Activated CD4-positive, alpha-beta T cell treated with anti-CD3 and anti-CD28 coated beads for 1 hour (primary cell): ENCODE measurements at places on chromosomes 16 and 17.
A peak's percentile ranks its signal among the peaks of the same experiment; 100 is the strongest.

DNA sequence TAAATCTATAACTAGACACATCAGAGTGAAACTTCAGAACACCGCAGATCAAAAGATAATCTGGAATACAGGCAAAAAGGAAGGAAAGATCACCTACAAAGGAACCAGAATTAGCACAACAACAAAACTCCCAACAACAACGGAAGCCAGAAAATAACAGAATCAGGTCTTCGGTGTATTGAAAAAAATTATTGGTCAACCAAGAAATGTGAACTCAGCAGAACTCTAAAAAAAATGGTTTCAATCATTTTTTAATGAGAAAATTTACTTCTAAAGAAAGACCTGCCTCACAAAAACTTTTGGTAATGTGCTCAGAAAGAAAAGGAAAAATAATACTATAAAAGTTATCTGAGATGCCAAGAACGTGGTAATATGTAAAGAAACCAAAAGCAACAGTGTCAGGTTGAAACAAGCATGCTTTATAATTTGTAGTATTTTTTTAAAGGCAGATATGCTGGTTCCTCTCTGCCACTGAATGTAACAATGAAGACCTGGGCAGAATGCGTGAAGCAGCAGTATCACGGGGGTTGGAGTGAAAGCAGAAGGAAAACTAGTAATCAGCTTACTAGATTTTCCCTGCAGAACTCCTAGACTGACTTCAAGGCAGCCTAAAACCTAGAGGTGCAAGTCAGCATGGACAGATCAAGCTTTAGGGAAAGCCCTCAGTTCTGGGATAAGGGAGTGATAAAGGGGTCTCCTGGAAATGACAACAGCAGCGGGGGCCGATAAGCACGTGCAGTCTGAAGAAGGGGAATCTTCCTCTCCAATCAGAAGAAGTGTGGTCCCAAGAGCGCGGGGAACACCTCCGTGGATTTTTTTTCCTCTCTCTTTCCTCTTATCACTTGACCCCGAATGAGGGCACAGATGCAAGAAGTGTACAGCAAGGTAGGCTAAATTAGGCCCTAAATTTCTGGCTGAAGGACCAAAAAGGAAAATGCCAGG lies 80.9 kb upstream of the TEKT1 start:
- no peak for DNase-seq

- no peak for DNase-seq
These were observed 12.1 kb downstream of the CUEDC1 start for GRCh38 chr17:57943140-57943539.

DNA sequence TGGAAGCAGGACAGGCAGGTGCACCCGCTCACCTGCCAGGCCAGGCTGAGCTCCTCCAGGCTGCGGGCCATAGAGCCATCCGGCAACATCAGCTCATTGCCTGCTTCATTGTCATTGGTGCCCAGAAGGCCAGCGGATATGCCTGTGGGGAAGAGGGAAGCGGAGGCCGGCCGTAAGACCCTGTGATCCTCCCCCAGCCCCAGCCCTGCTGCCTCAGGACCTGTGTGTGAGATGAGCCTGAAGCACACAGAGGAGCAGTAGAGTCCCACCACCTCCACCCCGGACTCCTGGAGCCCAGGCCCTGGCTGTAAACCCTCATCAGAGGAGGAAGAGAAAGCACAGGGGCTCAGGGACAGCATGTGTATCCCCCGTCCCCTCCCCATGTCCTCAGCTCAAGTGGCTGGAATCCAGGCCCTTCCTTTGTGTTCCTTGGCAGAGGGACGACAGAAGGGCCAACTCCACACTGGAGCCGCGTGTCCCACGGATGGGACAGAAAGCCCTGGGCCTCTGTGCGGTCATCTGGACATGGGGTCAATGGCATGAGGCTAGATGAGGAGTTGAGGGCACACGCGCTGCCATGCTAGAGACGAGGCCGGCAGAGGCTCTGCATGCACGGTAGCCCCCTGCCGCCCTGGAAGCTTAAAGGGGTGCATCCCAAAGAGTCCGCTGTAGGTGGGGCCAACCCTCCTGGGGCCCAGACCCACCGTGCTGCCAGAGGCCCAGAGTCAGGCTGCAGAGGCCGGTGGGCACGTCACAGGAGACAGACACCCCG lies 39.1 kb downstream of the RMI2 start:
- no peak for DNase-seq

DNA sequence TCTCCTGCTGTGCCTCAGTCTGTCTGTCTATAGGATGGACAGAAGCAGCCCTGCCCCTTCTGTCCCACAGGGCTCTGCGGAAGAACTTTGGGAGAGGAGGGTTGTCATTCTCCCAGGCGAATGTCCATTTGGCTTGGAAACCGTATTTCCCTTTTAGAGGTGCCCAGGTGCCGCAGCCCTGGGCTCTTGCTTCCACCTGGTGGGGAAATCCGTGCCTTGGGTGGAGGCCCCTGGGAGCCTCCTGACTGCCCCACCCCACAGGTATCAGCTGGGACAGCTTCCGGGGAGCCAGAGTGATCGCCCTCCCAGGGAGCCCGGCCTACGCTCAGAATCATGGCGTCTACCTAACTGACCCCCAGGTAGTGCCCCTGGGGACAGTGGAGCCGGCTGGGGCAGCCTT lies 12.7 kb downstream of the FCSK start:
- DNase-seq, result no peak

DNA sequence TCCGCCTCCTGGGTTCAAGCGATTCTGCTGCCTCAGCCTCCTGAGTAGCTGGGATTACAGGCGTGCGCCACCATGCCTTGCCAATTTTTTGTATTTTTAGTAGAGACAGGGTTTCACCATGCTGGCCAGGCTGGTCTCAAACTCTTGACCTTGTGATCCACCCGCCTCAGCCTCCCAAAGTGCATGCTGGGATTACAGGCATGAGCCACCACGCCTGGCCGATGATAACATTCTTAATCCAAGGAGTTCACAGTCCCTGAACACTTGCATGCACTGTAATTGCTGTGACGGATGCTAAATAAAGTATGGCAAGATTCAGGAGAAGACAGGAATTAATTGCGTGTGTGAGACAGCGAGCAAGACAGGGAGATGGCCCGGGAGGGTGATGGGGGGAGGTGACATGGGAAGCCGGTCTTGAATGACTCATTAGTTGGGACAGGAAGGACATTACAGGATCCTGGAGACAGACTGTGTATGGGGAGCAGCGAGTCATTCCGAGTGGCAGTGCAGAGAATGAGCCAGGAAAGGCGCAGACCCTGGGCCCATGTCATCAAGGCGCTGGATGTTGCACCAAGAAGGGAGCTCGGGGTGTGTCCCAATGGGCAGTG lies 6.7 kb downstream of the ABCA3 start:
- no peak for DNase-seq

- DNase-seq, result no peak
These were observed 61.8 kb downstream of the SMG6 start for GRCh38 chr17:2241823-2242222.

DNA sequence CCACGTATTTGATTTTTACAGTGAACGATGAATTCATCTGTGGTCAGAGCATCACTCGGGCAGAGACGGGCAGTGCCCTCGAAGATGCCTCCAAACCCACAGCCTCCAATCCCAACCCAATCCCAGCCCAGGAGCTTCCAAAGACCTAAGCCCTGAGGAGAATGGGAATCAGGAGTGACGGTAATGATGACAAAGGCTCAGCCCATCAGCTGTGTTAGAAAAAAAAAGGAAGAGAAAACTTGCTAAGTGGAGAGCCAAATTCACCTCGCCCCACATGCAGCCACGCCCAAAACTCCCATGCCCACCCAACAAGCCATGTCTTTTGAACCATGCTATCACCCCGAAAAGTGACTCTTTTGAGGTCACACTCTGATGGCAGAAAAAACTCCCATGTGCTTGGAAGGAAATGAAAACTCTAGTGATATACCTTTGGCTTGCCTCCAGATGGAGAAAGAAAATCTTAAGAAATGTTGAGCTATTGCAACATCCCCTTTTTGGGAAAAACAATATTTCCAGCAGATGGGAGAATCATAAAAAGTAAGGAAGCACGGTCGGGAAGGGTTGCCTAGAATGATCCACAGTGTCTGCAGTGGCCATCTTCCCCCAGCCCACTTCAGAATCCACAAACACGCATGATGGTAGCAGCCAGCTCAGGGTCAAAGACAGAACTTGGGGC lies 37.7 kb downstream of the XYLT1 start:
- no peak for DNase-seq

DNA sequence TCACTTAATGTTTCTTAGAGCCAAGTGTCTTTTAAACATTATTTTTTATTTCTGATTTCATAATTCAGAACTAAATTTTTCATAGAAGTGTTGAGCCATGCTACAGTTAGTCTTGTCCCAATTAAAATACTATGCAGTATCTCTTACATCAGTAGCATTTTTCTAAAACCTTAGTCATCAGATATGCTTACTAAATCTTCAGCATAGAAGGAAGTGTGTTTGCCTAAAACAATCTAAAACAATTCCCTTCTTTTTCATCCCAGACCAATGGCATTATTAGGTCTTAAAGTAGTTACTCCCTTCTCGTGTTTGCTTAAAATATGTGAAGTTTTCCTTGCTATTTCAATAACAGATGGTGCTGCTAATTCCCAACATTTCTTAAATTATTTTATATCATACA lies 13.6 kb upstream of the BCAS3 start:
- DNase-seq, result no peak

GRCh38 chr17:77478281-77478680 lies 337.5 kb downstream of the SEC14L1 start:
- no peak for DNase-seq

DNA sequence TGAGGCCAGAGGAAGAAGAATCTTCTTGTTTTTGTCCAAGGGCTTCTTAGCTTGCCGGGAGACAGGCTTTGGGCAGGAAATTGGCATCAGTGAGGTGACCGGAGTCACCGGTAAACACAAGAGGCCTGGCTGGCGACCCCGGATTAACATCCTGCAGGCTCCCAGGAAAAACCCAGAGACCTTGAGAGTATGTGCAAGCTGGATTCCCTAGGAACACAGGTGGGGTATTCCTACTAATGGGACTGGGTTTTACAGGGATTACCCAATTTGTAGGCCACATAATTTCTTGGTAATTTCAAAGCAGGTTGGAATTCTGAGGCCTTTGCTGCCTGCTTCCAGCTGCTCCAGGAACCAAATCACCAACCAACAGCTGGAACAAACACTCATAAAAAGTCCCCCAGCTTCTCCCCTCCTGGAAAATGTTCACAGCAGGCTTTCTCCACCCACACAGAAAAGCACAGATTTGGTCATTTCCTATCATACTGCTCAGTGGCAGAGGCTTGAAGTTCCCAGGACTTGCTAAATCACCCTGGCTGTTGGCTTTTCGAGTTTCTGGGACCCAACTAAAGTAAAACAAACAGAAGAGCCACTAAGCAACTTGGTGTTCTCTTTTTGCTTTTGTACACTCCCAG lies 258.8 kb downstream of the IRF8 start:
- no peak for DNase-seq

DNA sequence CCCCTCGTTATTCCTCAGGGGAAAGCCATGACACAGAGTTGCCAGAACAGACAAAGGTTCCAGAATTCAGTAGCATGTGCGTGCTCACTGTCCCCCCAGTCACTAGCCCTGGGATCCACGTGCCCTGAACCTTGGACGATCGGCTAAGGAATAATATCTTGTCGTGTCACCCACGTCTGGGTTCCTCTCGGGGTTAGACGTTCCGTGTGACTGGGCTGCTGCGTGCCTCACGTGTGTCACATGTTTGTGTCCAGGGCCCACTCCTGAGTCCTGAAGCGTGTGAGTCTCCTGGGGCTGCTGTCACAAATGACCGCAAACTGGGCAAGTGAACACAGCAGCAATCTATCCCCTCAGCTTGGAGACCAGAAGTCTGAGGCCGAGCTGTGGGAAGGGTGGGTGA lies 12.4 kb upstream of the ZNF469 start:
- DNase-seq, result no peak

DNA sequence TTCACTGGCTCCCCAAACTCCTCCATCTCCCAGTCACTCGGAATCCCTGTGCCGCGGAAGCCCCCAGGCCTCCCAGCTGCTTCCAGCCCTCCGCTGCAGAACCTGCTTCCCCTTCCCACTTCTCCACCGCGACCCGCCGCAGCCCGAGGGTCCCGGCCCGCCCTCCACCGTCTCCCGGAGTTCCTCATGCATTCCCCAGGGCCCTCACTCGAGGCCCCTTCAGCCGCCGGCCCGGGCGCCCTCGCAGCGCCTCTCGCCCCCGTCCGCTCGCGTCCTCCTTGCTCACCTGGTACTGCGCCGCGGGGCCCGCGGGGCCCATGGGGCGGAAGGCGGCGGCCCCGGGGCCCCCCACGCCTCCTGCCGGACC lies 329 bp downstream of the SMARCD2 start:
- no peak for DNase-seq

DNA sequence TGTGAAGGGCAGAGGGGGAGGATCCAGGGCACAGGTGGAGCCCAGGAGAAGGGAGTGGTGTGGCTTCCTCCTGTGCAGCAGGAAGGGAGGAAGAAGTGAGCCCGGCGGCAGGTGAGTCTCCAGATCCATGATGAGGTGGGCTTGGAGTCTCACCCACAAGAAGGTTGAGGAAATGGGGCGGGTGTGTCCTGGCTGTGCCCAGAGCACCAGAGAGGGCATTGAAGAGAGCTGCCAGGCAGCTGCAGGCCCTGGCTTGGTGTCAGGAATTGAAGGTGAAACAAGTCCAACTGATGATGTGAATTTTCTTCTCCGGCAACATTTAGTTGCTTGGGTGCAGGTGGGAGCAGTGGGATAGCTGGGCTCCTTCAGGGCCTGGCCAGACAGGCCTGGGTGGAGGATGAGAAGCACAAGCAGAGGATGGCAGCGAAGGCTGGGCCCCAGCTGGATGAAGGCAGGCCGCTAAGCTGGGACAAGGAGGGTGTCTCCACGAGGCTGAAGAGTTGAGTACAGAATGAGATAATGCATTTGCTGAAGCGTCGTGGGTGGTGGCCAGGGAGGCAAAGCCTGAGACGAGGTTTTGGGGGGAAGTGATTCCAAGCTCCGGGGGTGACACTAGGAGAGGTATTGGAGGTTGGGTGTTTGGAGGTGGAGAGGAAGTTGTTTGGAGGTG lies 18.3 kb downstream of the NT5M start:
- no peak for DNase-seq

DNA sequence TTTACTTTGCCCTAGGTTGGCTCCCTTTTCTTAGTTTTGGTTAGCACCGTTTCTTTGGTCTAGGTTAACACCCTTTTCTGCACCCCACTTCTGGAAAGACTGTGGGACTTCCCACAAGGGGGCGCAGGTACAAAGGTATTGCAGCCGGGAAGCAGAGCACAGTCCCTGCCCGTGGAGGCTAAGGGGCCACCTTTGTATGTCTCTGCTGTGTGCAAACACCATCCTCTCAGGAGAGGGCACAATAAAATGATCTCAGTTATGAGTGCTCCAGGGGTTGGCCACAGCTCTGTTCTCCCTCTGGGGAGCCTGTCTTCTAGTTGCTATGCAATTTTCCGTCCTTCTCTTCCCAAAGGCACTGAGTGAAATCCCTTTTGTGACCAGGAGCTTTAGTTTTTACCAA lies 28.4 kb upstream of the TMC5 start:
- DNase-seq, result peak; percentile 8

- DNase-seq, result no peak
These were observed 36.8 kb downstream of the HS3ST3B1 start for GRCh38 chr17:14337596-14338079.

GRCh38 chr16:82605076-82605475 lies 21.7 kb upstream of the CDH13 start:
- DNase-seq, result no peak

GRCh38 chr16:11395008-11395948 lies 50.0 kb downstream of the RMI2 start:
- no peak for DNase-seq

- DNase-seq, result no peak
These were observed 44.9 kb downstream of the TMEM235 start for GRCh38 chr17:78276098-78276887.
